ENCODE measurements at places on chromosomes 1 and 21.

- DNase-seq = no peak
Measured at GRCh38 chr1:72023063-72023930, 259.0 kb downstream of the NEGR1 start.

DNA sequence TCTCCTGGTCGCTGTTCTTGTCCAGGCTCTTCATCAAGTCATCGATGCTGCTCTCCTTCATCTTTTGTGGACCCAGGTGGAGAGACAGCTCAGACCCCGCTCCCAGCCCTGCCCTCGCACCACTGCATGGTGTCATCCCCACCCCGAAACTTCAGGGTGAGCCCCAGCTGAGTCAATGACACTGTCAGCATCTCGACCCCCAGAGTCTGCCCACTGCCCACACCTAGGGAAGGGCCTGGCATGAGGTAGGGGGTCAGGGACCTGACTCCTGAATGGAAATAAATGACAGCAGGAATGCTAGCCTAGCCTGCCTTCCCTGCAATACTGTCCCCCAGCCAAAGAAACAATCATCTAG lies 1.6 kb upstream of the S100A6 start:
- no peak for DNase-seq

- DNase-seq = no peak
Measured at GRCh38 chr1:42152119-42152518, 1.1 kb upstream of the GUCA2B start.

GRCh38 chr1:242178924-242179708 lies 180.2 kb upstream of the MAP1LC3C start:
- DNase-seq = no peak

GRCh38 chr1:50704126-50704525 lies 255.9 kb downstream of the FAF1 start:
- DNase-seq = peak; percentile 6

DNA sequence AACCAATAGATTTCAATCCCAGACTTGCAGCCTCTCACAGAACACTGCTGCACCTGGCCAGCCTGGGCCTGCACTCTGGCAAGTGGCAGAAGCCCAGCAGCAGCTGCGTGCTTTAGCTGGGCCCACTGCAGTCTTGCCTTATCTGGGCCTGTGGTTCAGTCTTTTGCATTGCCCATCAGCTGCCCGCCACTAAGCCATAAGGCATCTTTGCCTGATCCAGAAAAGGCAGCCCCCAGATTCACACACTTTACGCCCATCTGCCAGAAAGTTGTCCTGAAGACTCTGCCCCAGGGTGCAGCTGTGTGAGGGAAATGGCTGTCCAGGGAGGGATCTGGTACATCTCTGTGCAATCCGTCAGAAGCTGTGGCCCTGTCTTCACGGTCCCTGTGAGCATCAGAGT lies 217.0 kb downstream of the DNAH14 start:
- no peak for DNase-seq

- no peak for DNase-seq
Measured at GRCh38 chr1:108803548-108803947, 53.3 kb downstream of the AKNAD1 start.

- DNase-seq = no peak
Measured at GRCh38 chr21:39099859-39100258, 83.4 kb downstream of the PSMG1 start.

GRCh38 chr1:186896211-186896610 lies 67.5 kb downstream of the PLA2G4A start:
- no peak for DNase-seq

- DNase-seq = no peak
Measured at GRCh38 chr1:43851561-43852338, 81.9 kb upstream of the ARTN start.

GRCh38 chr1:186429017-186429416 lies 31.9 kb downstream of the PDC start:
- DNase-seq = no peak

Measured in left kidney (tissue), 8 donors.